Stimulated activated CD4-positive, alpha-beta T cell treated with anti-CD3 and anti-CD28 coated beads, Interleukin-12 subunit alpha, Interleukin-12 subunit beta, amount 100 ng/mL, for 4 hours (primary cell): ENCODE measurements at places on chromosomes 6 and 20.

- DNase-seq, result no peak
Measured at GRCh38 chr6:34318499-34319470, 70.0 kb upstream of the SMIM29 start.

DNA sequence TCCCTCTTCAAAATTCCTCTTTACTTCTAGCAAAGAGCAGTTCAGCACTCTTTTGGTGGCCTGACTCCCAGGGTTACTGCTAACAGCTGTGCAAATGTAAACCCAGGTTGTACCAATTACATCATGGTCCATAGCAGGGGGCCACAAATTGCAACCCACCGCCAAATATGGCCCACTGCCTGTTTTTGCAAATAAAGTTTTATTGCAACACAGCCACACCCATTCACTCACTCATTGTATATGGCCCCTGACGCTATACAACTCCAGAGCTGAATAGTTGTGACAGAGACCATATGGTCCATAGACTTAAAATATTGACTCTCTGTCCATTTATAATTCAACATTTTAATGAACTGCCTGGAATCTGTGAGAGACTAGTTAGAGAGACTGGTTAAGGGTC, 233.4 kb downstream of the NFATC2 start:
- DNase-seq, result no peak

DNA sequence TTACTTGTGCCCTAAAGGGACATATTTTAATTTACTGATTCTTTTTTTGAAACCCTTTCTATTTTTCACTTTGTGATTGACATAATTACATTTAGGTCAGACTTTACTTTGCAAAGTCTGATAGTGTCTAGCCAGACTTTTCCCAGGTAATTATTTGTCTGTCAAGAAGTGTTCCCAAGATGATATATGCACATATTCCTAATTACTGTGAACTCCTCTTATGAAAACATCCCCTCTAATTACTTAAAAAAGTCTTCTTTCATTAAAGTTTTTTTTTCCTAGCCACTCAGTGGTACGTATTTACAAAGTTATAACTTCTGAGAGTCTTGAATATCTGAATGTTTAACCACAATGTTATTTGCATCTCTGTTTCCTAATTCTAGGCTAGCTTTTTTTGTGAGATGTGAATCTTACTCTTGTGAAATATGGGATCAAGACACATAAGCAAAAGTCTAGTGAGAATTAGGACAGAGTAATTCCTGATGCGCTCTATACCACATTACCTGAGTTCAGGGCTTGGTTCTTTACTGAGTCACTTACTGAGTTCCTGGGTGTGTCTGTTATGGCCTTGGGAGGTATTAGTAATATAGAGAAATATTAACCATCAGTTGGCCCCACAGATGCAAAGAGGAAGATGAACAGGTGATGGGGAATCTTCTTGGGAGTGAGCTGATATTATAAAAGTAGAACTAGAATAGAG, 27.9 kb downstream of the FAM83B start:
- DNase-seq, result no peak

- DNase-seq, result no peak
Measured at GRCh38 chr20:35891375-35891774, 62.9 kb downstream of the SCAND1 start.

- DNase-seq, result peak; percentile 55
Measured at GRCh38 chr6:26158076-26158580, 70.9 kb downstream of the HFE start.

DNA sequence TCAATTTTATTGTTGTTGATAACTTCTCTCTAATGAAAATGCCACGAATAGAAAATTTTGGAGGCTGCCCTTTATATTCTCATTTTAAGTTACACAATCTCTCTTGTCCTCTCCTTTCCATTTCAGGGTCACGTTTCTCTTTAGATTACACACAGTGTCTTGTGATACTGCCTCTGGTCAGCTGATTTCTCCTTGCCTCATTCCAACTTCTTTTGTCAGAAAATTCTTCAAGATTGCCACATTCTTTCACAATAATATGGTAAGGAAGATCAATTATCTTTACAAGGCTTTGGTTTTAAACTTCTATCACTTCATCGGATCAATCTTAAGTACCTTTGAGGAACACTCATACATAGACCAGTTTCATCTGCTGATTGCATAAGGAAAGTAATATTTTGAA, 370.3 kb downstream of the RFPL4B start:
- no peak for DNase-seq

DNA sequence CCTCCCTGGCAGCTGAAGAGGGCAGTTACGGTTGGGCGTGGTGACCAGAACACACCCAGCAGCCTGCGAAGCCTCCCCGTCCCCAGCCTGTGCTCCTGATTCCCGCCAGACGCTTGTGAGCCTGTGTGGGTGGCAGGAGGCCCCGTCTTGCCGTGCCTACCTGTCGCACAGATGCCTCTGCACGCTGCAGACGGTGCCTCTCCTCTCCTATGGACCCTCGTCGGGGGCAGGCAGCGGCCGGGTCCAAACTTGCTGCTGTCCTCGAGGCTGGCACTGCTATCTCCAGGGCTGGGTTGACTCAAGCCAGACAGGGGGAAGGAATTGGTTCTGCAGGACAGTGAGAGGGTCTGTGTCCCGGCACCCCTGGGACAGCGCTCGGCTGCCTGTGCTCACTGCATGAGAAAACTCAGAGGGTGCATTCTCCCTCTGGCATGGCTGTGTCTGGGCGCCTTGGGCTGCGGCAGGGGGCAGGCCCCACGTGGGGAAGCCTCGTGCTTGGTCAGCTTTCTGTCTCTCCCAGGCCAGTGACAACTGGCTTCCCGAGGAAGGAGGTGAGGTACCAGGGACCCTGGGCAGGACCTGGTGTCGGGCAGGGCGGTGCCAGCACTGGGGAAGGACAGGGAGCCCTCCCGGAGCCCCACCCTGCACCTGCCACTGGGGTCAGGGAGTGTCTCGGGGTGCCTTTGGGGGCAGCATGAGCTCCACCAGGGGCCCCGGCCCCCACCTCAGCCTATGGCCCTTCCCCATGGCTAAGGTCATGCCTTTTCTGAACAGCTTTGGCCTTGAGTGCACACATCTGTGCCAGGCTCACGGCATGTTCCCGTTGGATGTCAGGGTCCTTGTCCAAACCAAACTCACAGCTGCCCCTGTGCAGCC, 127.5 kb downstream of the TAF4 start:
- no peak for DNase-seq
